ENCODE measurements at places on chromosomes 4 and X.

DNA sequence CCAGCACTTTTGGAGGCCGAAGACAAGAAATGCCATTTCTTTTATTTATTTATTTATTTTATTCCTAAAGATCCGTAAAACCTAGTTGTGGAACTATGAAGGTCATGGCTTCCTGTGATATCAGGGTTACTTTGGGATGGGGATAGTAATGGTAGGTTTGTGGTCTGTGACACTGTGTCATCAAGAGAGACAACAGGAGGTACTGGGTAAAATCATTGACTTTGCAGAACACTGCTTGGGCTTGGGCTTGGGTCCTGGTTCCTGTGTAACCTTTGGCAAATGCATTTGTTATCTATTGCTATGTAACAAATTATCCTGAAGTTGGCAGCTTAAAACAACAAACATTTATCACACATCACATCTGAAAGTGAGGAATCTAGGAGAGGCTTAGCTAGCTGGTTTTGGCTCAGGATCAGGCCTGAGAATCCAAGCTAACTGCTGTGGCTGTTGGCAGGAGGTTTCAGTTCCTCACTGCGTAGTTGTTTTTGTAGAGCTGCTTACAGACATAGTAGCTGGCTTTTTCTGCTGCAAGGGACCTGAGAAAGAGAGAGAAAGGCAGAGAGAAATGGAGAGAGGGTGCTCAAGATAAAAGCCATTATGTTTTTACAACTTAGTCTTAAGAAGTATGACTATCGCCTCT, 576.4 kb upstream of the SLIT2 start:
- no peak for DNase-seq

GRCh38 chrX:68826113-68826980, 2.5 kb upstream of the EFNB1 start:
- no peak for DNase-seq

DNA sequence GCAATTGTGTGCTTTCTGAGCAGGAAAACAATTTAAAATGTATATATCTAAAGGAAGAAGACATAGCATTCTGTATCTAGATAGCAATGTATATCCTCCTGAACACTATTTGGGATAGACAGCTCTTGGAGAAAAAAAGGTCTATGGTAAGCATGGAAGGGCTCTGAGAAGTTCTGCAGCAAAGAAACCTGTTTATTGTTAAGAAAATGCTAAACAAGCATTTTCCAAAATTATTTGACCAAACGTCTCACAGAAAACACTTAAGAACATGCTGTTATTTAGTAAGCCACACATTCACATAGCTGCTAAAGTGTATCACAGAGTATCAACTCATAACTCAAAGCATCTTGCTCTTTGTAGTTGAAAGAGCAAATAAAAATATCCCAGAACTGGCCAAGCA, 67.9 kb downstream of the SH3RF1 start:
- no peak for DNase-seq

DNA sequence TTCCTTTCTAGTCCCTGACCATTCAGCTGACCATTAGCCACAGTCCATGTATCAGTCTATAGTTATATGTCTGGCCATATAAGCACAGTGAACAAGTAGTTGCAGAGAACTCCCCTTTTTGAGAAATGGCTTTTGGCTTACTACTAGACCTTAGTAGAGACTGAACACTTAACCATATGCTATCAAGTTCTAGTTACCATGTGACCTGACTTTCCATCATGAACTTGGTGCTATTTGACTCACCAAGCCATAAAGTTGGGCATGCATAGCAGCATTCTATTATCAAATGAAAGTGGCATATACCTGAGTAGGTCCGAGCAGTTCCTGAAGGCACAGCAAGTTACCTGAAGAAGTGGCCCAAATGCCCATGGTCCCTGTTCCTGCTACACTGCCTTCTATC, 74.5 kb upstream of the IL2 start:
- DNase-seq: no peak

DNA sequence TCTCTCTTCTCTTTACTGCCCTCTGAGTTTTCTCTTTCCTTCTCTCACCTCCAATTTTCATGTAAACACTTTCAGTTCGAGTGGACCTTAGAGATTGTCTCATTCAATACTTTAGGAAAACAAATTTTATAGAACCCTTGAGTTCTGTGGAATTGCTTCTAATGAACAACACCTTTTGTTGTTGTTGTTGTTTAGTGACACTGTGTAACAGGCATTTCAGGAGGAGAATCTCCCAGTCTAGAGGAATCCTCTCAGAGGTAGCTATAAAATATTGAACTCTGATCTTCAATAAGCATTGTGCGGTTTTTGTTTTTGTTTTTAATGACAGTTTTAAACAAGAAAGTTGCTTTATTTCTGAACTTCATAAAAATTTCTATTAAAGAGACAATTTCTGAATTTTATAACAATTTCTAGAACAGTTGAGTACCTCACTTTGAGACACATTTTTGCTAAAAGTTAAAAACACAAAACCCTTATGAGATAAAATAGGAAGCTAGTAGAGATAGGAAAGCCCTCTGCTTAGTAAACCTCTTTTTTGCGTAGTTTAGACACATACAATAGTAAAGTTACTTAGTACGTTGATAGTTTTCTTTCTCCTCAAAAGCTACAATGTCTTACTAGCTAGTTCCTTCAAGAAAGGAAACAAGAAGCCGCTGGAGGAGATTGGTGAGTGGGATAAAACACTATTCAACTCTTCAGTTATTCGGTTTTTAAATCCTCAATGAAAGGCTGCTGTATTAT, 38.8 kb downstream of the CLCN3 start:
- DNase-seq: no peak

DNA sequence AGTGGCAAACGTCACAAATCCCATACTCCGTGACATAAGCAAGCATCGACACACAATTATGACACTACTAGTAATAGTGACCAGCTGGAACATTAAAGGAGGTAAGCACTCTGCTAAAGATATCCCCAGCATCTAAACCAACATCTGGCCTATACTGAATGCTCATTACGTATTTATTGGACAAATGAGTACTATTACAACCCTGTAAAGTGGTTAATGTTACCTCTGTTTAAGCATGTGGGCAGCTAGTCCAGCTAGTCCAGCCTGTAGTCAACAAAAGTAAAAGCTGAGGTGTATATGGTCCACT, 419 bp upstream of the RPGR start:
- no peak for DNase-seq

DNA sequence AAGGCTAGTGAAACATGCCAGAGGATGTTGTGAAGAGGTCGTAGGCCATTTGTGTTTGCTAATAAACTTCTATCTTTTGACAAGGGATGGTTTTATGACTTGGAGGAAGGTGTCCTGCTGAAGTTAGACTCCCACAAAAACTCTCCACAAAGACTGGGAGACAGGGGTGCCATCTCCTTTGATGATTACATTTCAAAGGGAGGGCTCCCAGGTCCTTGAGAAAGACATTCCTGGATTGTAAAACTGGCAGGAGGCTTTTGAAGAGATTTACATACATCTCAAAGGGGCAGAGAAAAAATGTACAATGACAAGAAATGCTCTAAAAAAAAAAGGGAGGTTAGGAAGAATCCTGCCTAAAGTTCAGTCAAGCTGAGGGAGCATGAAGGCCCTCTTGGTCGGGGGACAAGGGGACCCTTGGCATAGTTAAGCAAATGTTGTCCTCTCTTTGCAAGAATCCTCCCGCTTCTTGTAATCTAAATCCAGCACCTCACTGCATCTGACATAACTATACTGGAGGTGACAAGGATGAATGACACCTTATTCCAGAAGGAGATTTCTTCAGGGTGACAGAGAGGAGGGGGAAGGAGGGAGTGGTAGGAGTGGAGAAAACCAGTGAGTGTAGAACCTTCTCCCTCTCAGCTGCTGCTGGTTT, 41.1 kb upstream of the MGST2 start:
- DNase-seq: no peak

GRCh38 chr4:136934601-136935000, 597.7 kb downstream of the PCDH18 start:
- DNase-seq: no peak

DNA sequence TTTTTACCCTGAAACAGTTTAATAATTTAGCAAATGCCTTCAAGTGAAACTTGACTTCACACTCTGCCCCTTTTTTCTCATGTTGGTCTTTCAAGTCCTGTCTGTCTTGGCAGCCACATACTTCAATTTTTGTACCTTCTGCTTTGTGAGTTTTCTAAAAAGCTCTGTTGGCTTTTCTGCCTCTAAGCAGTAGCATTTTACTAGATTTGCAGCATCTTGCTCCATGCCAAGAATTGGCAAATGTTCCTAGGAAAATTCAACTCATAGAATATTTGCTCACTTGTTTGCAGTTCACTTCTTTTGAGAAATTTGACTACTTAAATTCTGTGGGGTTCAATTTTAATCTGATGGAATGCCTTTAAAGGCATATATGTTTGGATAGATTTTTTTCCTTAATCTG, 59.2 kb downstream of the FAM47A start:
- no peak for DNase-seq

GRCh38 chr4:138013625-138014024, 228.5 kb downstream of the SLC7A11 start:
- no peak for DNase-seq

DNA sequence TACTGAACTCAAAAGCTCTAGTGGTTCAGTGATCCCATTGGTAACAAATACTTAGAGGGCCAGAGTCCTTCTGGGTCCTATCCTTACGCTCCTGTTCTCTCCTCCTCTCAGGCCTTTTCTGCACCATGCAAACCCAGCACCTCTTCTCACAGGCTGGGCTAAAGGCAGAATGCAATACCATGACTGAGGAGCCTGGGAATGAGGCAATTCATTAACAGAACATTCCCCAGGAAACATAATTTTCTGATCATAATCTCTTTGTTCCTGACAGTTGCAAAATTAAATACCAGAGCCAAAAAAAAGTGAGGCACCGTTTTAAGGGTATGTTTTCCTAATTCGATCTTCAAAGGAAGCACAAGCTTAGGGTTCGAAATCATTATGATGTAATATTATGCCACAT, 9.0 kb downstream of the SORBS2 start:
- DNase-seq: no peak

- DNase-seq: no peak
These were observed 78.7 kb upstream of the RASGEF1B start for GRCh38 chr4:81550388-81550859.

- DNase-seq: no peak
These were observed 620.0 kb downstream of the BCOR start for GRCh38 chrX:39477762-39478120.

GRCh38 chrX:30278365-30278764, 30.8 kb downstream of the NR0B1 start:
- DNase-seq: no peak

DNA sequence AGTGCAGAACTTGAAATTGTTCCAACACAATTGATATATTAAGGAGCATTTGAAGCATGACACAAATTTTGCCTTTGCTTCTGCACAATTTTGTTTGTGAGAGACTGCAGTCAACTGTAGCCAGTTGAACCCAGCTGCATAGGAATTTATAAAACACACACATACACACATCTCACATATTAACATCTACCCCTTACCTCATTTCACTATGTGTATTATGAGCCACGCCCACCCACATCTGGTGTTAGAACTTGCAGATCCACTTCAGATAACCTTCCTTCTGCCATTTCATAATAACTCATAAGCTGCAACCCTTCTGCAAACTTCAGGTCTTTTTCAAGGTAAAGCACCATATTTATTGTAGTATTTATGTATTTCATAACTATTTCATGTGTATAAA, 188.1 kb upstream of the WDFY3 start:
- no peak for DNase-seq

DNA sequence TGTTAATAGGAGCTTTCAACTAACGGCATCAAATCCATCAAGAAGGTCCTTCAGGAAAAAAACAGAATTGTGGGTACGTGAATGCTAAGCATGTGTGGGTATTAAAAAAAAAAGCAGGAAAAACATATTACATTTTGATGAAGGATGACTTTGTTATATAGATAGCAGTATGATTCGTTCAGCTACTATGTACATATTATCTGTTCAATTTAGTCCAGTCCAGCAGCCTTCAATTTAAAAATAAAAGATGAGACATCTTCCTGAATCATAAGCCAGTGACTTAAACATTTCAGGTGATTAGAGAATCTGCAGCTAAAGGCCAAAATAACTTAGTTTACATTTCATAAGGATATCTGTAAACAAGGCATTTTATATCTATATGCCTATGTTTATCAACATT, 63.4 kb downstream of the LCORL start:
- no peak for DNase-seq

GRCh38 chrX:46588263-46588662, 14.7 kb downstream of the CHST7 start:
- DNase-seq: peak; percentile 39

- DNase-seq: no peak
These were observed 129.9 kb upstream of the BANK1 start for GRCh38 chr4:101660607-101661006.

DNA sequence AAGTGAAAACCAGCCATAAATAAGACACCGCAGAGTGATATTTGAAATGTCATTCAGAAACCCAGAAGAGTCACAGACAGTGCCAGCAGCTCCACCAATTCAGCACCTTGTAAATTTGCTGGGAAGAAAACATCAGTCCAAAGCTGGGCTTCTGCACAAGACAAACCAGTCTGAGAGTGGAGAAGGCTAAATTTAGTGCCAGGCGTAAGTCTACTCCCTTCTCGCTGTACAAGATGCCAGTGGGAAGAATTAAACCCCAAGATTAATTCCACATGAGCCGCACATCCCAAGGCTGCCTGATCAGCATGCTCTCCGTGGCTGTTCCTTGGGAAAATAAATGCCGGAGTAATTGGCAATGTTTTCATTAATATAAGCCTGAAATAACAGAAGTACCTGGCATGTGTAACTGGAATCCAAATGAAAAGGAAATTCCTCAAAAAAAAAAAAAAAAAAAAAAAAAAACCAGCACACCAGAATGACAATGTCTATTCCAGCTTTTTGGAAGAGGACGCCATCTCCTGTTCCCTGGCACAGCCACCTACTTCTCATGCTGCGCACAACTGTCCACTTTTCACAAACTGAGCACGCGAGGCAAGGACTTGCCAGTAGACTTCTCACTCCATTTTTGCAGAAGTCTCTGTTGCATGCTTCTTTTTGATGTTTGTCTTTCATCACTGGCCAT, 95.5 kb downstream of the NSUN7 start:
- no peak for DNase-seq

- no peak for DNase-seq
These were observed 25.0 kb upstream of the DGKK start for GRCh38 chrX:50495616-50496015.

DNA sequence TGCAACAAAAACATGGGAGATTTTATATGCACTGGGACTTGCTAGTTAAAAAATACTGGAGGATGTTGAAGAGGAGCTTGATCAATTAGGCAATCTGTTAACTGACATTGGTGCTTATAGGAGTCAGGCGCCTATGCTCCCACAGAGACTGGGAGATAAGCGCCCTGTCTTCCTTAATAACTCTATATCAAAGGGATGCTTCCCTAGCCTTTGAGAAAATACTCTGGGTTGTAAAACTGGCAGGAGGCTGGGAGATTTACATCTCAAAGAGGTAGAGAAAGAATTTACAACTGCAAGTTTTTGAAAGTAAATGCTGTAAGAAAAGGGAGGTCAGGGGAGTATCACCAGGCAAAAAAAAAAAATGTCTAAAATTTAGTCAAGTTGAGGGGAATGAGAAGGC, 325.4 kb downstream of the PCDH10 start:
- no peak for DNase-seq

DNA sequence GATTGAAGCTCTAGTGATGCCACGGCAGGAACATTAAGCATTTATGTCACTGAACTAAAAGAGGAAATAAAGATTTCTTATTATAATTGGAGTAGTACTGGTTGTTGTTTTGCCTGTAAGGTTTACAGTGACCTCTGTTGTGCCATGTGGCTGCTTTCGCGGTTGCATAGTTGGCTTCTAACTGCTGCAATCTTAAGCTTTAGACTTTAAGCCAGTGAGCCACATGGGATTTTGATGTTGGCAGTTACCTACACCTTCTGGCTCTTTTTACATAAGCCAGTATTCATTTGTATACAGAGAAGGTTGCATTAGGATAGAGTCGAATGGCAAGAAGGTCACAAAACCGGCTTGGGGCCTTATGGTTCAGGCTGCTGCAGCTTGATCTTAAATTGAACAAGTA, 1311.6 kb downstream of the RAPGEF2 start:
- DNase-seq: no peak
